ENCODE measurements at places on chromosomes 2 and 18.

DNA sequence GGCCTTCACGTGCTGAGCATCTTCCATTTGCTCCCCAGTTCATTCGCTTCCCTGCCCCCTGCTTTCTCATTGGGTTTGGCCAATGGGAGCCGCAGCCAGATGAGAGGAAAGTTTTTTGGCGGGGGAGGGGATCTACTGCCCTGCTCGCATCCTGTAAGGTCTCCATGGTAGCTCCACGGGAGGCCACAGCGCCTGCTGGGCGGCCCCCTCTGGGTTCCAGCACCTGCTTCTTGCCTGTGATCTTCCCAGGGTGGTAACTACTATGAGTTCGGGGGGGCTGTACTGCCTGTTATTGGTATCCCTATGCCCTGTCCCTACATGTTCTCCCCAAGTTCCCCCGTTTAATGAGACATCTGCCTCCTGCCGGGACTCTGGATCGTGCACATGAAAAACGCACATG is 57.2 kb downstream of the INPP5D start:
- DNase-seq, result no peak

DNA sequence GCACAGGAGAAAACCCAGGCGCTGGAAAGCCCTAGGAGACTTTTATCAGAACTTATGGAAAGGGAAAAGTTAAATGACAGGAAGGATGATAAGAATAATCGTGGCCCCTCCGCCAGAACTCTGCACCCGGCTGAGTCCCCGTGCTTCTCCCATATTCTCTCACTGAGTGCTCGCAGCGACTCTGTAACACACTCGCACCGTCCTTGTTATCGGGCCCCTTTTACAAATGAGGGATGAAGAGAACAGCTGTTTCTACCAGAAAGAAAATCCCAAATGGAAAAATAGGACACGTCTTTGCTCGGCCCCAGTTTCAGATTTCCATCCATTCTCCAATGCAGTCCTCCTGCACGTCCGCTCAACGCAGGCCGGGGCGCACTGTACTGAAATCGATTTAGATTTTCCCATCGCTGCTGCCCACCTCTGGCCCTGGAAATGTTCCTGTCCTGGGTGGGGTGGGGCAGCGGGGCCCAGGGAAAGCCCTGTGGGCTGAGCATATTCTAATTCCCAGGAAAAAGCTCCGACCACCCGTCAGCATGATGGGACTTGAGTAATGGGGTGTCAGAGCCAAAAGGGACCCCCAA is 66.4 kb downstream of the KCNF1 start:
- no peak for DNase-seq

- DNase-seq, result no peak
Measured at GRCh38 chr18:60024857-60025256, 125.1 kb downstream of the PMAIP1 start.

DNA sequence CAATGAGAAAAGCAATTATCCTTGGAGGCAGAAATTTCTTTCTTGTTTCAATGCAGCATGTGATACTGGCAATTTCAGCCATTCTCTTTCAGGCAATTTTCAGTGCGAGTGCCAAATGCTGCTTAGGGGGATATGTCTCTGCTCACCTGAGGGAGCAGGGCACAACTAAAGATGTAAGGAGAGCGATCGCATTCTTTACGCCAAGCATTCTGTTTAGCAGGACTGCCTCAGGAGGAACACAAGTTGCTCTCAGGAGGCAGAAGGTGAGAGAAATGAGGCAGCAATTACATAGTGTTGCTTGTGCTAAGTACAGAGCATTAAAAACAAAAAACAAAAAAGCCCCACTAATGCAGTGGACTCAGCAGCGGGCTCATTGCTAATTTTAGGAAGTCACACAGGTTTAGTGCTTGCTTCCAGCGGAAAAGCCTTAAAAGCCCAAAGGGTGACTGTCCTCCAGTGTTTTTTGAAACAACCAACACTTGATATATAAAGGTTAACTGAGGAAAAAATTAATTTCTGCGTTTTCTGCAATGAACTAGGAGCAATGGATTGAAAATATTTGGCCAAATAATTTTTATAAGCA is 116.9 kb downstream of the METTL8 start:
- DNase-seq, result no peak

DNA sequence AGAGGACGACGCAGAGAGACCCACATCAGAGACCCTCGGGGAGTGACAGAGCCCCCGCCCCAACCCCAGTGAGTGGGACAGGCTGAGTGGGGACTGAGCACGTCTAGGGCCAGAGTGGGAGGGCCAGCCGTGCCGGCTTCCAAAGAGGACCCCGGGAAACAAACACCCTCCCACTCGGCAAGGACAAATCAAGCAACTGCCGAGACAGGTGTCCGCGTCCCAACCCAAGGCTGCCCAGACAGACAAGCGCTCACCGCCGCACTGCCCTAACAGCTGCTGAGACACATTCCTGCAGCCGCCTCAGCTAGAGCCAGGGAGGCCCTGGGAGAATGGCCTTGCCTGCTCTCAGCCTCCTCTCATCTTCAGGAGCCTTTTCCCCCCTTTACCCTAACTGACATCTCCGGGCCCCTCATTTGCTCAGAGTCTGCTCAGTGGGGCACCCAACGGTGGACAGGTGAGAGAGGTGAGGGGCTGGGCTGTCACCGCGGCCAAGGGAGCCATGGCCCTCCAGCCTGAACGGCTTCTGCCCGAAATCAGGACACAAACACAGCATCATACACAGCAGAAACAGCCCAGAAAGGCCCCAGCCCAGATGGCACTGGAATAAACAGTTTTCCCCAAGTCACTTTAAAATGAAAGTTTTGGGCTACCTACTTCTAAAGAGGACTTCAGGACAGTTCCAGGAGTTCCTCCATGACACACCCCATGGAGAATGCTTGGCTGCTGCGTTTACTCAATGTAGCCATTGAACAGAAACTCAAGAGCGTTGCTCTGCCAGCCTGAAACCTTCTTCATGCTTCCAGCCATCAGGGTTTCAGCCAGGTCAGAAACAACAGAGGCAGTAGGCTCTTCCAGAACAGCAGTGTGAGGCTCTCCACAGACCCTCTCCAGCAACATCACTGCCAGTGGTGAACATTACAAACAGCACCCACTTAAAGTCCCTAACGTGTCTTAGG is 23.6 kb downstream of the SLC66A2 start:
- no peak for DNase-seq

DNA sequence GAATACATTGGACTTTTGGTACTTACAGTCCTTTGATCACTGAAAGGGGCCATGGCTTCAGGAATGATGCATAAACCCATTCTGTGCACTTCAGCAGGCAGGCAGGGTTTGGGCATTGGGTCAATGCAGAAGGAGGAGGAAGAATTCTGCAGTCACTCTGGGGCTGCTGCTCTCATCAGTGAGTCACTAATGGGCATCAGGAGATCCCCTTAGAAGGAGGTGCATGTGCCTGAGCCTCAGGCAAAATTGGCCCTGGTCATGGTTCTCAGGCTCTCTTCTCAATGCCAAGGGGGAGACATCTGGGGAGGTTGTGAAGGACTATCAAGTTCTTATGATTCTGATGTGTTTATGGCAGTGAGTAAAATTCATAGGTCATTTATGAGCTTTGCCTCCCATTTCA is 52.0 kb upstream of the TNP1 start:
- DNase-seq, result no peak

- DNase-seq, result no peak
Measured at GRCh38 chr2:65482971-65483370, 50.6 kb upstream of the SPRED2 start.

DNA sequence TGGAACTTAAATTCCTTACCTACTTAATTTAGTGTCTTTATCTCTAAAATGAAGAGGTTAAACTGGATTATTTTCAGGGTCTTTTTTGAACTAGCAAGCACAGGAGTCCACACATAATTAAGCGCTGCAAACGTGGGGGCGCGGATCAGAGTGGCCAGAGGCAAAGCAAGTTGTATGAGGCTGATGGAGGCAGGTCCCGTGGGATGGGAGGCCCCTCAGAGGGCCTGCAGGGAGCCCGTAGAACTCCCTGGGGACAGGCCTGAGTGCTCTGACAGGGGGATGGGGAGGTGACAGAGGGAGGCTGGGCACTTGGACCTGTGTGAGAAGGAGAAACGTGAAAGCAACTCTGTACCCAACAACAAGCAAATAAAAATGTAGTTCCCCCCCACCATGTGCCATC is 177.8 kb downstream of the ACKR3 start:
- no peak for DNase-seq

DNA sequence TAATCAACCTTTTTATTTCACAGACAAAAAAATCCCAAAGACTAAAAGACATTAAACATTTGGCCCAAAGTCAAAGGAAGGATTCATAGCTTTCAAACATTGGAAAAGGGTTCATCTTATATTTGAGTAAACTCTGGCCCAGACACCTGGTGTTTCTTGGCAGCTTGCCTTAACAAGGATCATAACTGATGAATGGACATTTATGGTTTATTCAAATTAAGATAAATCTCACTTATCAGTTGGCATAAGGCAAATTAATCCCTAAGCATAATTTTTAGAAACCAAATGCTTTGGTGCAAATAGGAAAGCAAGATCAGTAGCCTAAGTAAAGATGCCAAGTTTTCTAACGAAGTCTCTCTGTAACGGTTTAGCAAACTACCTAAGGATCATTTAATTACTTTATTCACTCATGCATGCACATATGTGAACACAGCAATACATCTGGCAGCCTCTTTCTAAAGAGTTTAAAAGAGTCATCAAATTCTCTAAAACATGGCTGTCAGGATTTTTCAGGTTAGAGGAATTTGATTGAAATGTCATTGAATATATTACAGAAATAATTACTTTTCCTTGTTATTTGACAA is 323.4 kb upstream of the RBMS1 start:
- no peak for DNase-seq

- DNase-seq, result no peak
Measured at GRCh38 chr2:186493564-186494085, 7.6 kb downstream of the ZC3H15 start.

Measured in activated T-helper 1 cell treated with anti-CD3 and anti-CD28 coated beads, Interleukin-12 subunit alpha, Interleukin-12 subunit beta, Interleukin-2, Interleukin-4 antibody, amounts not matched to agents 30 ng/mL and 10 ng/mL and 1 ng/mL, durations not matched to agents 14 hours and 24 hours and 36 hours (primary cell).